ENCODE measurements at places on chromosomes 1 and 21.

DNA sequence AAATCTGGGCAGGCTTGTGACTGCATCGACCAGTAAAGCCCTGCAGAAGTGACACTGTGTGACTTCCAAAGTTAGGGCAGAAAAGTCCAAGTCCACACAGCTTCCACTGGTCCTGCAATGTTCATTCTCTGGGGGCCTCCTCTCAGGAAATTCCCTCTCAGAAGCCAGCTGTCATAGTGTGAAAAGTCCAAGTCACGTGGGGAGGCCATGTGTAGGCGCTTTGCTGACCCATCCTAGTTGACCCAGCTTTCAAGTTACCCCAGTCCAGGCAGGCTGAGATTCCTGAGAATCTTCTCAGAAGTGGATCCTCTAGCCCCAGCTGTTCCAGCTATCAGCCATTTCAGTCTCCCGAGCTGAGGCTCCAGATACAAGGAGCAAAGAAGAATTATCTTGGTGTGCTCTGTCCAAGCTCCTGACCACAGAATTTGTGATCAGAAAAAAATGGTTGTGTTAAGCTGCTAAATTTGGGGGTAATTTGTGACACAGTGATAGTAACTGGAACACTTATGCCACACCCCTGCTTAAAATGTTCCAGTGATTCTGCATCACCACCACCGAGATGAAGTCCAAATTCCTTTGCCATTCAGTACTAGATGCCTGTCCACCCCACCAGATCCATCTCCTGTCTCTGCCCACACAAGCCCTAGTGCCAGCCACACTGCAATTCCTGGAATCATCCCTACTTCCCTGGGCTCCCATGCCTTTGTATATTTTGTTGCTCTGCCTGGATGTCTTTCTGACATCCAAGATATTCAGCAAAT is 2.5 kb upstream of the STUM start:
- DNase-seq = no peak

DNA sequence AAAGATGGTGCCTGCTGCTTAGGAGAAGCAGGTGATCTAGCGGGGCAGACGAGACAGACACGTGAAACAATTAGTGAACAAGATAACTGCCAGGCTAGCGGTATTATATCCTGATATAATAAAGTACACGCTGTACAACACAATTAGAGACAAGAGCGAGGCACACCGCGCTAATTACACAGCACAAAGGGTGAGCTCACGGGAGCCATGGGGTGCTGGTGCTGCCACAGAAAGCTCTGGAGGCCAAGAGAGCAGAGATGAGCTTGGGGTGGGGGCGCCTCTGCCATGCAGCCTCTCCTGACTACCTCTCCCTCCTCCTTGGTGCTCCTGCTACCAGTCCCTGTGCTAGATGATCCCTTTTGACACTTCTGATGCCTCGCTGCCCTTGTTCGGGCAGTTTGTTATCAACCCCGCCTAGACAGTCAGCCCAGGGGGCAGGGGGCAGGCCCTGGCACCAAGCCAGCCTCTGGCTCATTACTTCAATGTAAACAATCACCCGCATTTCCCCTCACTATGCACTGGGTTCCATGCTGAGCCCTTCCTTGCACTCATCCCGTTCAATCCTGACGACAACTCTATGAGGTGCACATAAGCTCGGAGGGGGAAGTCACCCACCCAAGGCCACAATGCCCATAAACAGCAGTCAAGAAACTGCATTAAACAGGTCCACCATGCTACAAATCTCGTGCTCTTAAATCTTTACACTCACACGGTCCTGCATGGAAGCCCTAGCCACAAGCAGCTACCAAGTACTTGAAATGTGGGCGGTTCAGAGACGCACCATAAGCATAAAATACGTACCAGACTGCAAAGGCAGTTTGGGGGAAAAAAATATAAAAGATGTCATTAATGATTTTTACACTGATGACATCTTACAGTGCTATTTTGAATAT is 103.0 kb downstream of the SSBP3 start:
- no peak for DNase-seq

- no peak for DNase-seq
Observed at GRCh38 chr1:116112388-116113140, 1.4 kb downstream of the MAB21L3 start.

GRCh38 chr1:23369335-23370013 is at the start of gene ZNF436:
Gene ZNF436 (minus strand): TSS chr1:23369836. CDS start chr1:23368005, 1,831 bp downstream.
- peak; percentile 98 for DNase-seq

- DNase-seq = no peak
Observed at GRCh38 chr21:44051462-44051941, 39.4 kb downstream of the TRAPPC10 start.

DNA sequence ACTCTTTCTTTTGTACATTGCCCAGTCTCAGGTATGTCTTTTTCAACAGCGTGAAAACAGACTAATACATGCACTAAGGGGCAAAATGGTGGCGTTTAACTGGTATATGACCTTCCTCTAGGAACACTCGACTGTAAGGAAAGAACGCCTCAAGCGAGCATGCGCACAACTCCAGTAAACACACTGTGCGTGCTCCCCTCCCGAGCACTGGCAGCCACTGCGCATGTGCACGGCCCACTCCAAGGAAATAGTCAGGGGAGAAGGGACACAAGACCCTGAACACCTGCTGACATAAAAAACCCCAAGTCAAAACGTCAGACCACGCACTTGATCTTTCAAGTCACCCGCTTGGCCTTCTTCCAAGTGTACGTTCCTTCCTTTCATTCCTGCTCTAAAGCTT is 173.5 kb downstream of the NPHP4 start:
- DNase-seq = no peak

- peak; percentile 21 for DNase-seq
Observed at GRCh38 chr1:3750741-3751140, 1.5 kb upstream of the CCDC27 start.

DNA sequence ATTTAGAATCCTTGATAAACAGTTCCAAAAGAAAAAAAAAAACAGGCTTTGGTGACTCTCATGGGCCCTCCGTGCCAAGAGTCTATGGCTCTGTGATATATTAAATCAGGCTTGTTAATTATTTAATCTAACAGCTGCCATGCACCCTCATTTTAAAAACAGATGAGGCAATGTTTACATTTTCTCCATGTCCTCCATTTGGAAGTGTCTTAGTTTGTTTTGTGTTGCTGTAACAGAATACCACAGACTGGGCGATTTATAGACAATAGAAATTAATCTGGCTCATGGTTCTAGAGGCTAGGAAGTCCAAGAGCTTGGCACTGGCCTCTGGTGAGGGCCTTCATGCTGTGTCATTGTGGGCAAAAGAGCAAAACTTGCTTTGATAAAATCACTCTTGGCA is 58.0 kb downstream of the B3GALT5 start:
- no peak for DNase-seq

- DNase-seq = no peak
Observed at GRCh38 chr1:204451352-204452124, 39.9 kb upstream of the PPP1R15B start.

GRCh38 chr1:10347109-10347508 is 51.8 kb upstream of the PGD start:
- DNase-seq = no peak

GRCh38 chr1:51840182-51840581 is 38.3 kb downstream of the NRDC start:
- no peak for DNase-seq

GRCh38 chr1:28835237-28835650 is 23.3 kb downstream of the OPRD1 start:
- DNase-seq = peak; percentile 97

- DNase-seq = no peak
Observed at GRCh38 chr1:165234149-165234548, 122.4 kb downstream of the LMX1A start.

- peak; percentile 26 for DNase-seq
Observed at GRCh38 chr1:185398022-185398421, 81.0 kb upstream of the IVNS1ABP start.

DNA sequence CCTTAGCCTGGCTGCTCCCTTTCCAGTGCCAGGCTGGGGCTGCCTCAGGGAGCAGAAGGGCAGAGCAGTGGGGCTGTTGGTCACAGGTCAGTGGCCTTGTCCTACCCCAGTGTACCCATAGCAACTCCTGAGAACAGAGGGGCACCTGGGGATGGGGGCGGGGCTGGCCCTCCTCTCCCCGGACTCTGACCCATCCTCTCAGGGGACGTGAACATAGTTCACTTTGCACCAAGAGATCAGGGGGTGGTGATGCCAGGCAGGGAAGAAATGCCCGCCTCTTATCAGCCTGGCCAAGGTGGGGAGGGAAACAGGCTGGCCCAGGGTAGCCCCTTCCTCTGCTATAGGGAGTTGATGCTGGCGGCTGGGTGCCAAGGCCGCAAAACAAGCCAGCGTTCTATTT is 4.9 kb downstream of the ETNK2 start:
- DNase-seq = no peak

DNA sequence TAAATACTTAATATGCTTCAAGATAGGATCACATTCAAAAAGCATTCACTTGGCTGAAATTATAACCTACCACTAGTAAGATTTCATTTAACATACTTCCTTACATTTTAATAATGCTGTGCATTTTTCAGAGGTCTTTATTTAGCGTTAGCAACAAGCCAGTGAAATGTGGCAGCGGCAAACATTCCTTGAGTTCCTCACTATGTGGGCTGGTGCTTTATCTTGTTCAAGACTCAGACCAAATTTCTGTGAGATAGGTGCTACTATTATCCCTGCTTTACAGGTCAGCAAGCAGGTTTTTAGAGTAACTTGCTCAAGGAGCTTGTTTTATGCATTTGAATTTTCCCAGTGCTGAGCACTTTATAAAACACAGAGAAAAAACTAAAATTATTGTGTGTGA is 132.7 kb downstream of the PLPPR4 start:
- DNase-seq = no peak

DNA sequence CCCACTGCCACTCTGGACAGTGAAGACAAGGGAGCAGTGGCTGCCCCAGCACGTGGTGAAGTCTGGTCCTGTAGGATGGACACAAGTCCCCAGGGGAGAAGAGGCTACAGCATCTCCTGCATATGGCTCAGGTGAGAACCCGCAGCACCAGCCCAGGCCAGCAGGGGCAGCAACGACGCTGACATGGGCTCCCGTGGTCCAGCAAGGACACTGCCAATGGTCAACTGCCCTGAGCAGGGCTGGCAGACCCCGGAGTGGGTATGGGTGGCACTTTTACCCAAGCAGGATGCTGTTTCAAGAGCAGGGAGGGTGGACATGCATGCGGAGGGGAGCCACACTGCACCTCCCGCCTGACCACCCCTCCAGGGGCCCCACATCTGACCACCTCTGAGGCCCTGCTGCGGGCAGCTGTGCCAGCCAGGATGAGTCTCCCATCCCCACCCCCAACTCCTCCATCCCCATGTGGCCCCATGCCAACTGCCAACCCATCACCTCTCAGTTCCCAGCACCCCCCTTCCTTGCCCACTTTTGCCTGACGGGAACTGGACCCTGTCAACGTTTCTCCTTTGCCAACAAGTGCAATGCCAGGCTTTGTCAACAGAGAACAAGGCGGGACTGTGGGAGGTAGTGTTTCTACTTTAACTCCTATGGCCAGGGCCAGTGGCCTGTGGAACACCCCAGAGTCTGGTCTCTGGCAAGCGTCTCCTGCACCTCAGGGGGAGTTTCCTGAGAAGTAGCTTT is 8.6 kb downstream of the MORN1 start:
- DNase-seq = peak; percentile 65

- DNase-seq = no peak
Observed at GRCh38 chr1:64956010-64956640, 10.2 kb downstream of the JAK1 start.

GRCh38 chr1:205496661-205497060 is 7.8 kb upstream of the CDK18 start:
- no peak for DNase-seq

GRCh38 chr1:33392639-33393038 is 38.3 kb downstream of the PHC2 start:
- no peak for DNase-seq

DNA sequence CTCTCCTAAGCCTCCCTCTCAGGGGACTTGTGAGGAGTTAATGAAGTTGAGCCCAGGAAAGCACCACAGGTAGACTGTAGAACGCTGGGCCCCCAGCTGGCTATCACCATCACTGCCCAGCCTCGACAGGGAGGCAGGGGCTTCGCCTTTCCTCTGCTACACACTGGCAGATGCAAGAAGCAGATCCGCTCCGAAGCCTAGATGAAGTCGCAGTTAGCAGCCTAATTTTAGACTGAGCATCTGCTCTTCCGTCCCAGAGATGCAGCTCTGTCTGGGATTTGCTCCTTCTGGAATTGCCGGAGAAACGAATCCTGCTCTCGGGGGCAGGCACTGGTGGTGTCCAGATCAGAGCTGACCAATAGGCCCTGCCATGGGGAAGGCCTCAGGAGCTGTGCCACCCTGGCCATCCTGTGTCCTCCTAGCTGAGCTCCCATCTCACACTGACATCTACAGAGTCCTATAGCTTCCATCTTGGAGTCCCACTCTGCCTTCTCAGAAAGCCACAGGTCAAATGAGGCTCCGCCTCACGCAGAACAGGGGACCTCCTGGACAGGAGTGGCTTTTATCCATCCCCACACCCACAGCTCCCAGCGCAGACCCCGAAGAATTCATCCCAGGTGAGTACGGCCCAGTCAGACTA is 186.8 kb upstream of the EDN2 start:
- no peak for DNase-seq

DNA sequence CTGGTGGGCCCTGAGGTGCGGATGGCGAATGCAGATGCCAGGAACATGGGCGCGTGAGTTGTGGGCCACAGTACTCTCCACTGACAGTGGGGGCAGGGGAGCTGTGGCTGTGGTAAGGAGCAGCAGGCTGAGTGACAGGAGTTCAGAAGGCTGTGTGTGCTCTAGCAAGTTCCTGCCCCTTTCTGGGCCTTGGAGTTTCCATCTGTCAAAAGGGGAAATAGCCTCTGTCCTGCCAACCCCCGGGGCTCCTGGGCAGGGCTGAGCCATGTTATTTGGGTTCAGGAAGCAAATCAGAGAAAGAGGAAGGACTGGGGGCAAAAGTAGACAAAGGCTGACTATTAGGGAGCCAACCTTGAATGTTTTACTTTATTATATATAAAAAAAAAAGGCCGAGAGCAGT is 19.5 kb upstream of the MFN2 start:
- no peak for DNase-seq

GRCh38 chr1:166840309-166841274 is 1.3 kb downstream of the POGK start:
- no peak for DNase-seq

DNA sequence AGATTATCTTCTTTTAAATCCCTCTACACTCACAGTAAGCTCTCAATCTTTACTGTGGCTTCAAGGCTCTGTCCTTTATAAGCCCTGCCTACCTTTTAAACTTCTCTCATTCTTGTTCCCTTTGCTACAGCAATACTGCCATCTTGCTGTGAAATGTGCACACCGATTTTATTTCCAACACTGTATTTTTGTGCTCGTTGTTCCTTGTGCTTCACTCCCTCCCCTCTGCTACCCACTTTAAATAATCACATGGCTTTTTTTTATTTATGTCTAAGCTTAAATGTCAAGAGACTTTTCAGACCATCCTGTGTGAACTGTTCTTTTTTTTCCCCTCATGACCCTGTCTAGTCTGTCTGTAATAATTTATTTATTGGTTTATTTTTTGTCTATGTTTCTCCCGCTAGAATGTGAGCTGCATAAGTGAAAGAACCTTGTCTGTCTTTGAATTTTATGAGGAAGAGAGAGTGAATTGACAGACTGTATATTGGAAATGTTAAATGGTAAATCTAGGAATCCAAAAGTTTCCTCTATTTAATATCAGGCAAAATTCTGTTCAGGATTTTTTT is 45.7 kb downstream of the ABCD3 start:
- peak; percentile 26 for DNase-seq
